ENCODE measurements at places on chromosomes 4 and X.

GRCh38 chr4:81459228-81459627 is 12.5 kb downstream of the RASGEF1B start:
- no peak for DNase-seq

DNA sequence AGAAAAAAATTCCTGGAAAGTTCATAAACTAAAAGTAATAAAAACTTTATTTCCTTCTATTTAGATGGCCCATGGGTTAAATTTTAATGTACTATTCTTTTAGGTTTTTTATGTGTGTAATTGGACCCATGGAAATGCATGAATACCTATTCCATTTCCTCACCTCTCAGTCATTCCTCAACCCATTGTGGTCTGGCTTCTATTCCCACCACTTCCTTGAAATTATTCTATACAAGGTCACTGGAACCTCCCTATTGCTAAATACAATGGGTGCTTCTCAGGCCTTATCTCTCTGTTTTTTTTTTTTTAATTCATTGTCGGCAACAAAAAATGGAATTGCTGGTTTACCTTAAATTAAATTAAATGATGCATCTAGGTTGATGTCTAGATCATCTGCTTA is 17.2 kb downstream of the SLC39A8 start:
- no peak for DNase-seq

GRCh38 chr4:152556283-152556682 is 20.4 kb upstream of the FBXW7 start:
- no peak for DNase-seq

DNA sequence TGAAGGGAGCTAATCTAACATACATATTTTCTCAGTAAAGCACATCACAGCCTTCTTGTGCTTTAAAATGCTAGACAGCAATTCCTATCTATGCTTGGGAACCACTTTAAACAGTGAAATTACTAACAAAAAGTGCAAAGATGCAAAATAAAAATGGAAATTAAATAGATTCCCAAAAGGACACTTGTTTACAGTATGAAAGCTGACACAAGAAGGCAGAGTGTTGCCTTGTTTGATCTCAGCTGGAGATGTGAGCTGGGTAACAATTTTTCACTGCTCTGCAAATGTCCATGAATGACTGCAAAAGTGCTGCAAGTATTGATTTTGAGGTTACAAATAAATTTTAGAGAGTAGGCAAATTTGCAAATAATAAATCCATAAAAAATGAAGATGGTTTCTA is 22.3 kb downstream of the GRIA2 start:
- DNase-seq: no peak

DNA sequence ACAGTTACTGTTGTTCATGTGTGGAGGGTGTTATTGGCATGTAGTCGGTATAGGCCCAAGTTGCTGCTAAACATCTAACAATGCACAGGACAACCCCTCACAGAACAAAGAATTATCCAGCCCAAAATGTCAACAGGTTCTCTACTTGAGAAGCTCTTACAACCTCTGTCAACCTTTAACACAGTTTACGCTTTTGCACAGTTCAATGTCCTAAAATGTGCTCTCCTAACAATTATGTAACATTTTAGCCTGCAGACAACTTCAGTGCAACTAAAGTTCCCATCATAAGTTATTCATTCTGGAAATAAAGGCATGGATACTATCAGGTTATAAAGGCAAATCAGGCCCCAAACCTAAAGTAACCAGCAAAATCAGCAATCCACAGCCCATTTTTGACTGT is 66.2 kb downstream of the ASB9 start:
- no peak for DNase-seq

GRCh38 chrX:24702362-24703184 is 8.9 kb downstream of the POLA1 start:
- no peak for DNase-seq

DNA sequence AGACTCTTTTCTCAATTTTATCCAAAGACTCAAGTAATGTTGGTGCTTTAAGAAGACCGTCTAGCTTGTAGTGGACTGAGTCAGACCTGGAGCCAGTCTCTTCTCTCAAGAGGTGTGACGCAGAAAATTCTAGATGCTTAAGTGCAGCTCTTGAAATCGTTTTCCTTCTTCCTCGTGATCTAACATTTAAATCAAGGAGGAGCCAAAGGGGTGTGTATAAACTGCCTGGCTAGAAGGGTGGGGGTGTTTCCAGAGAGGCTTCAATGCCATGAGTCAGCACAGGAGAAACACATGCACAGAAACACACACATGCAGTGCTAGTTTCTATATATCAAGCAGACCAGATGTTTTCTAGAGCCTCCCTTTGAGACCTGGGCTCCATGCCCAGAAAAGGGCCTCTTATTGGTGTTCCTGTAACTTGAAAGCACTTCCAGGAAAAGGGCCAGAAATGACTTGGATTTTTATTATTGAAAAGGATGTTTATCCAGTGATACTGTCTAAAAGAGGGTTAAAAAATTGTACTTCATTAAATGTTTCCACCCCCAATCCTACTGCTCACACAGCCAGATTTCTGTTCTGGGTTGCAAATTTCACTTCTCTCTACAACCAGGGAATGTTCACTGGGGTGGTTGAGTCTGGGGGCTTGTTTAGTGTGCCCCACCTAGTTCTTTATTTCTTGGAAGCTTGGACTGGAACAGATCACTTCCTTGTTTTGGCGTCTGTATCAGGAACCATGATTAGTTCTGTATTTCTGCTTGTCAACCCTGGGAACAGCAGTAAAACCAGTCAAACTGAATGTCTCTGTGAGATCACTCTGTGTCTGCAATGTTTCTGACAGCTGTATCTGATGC is at the start of gene CLIC2:
TSS of gene CLIC2 (minus strand) at position 129 of the 851 bp plus-strand sequence. CDS start 187 bp downstream, outside the sequence.
- no peak for DNase-seq

- DNase-seq: no peak
These were observed 210.7 kb upstream of the PPP1R2C start for GRCh38 chrX:42988700-42989099.

DNA sequence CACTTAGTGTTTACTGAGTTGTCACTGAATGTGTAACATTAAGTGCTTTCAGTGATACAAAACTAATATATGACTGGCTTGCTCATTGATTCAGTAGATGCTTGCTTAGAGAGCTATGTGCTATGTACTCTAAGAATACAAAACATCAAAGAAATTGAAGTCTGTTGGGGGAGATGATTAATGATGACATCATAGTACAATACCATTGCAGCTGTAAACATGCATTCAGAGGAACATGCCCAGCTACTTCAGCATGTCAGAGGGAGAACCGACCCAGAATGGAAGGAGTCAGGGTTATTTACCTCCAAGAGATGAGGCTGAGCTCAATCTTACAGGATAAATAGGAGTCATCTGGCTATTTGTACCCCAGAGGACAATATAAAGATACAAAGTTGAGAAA is 290.8 kb downstream of the TENM3 start:
- DNase-seq: no peak

- no peak for DNase-seq
These were observed 571.0 kb upstream of the KLHL4 start for GRCh38 chrX:86946569-86946968.

GRCh38 chrX:9738151-9738550 is 27.5 kb downstream of the GPR143 start:
- no peak for DNase-seq

DNA sequence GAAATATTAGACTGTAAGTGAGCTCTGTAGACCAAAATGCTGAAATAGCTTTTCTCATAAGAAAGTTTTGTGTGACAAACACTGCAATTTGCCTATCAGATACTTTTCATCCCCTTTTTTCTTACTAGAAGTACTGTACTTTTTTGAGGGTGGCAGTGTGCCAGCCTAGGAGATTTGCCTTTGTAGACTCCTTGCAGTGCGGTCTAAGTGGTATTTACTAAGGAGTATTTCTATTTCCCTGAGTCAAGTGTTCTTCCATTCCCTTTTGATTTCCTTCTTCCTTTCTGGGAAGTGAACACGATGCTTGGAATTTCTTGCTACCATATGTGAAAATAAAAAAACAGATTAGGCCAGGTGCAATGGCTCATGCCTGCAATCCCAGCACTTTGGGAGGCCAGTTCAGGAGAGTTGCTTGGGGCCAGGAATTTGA is 34.6 kb downstream of the PDLIM5 start:
- DNase-seq: no peak
